WTC11 (cell line): ENCODE measurements at places on chromosomes 2 and 18.
A peak's percentile ranks its signal among the peaks of the same experiment; 100 is the strongest.

DNA sequence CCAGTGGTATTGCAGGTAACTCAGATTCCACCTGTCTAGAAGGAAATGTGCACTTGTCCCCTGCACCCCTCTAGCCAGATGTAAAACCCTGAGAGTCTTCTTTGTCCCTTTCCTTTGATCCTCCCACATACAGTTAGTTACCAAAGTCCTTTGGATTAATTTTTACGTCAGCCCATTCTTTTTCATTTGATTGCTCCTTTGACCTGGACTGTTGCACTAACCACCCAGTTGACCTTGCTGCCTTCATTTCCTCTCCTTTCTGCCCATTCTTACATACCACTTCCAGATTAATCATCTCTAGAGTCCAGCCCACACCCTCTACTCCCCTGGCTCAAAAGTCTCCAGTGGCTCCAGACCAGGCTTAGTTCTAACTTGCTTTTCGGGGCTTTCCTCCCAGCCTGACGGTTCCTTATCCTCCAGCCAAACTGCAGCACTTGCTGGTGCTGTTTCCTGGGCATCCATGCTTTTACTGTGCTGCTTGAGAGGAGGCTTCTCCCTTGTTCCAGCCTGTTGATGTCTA lies 99.3 kb downstream of the SPTBN1 start:
- H3K36me3 ChIP-seq = no peaks in the 10 kb centered on the region
- peaks cover 37% of the 10 kb centered on the region for H3K4me1 ChIP-seq
- H3K27me3 ChIP-seq = no peaks in the 10 kb centered on the region
- no peak overlapping the region for H3K4me3 ChIP-seq

DNA sequence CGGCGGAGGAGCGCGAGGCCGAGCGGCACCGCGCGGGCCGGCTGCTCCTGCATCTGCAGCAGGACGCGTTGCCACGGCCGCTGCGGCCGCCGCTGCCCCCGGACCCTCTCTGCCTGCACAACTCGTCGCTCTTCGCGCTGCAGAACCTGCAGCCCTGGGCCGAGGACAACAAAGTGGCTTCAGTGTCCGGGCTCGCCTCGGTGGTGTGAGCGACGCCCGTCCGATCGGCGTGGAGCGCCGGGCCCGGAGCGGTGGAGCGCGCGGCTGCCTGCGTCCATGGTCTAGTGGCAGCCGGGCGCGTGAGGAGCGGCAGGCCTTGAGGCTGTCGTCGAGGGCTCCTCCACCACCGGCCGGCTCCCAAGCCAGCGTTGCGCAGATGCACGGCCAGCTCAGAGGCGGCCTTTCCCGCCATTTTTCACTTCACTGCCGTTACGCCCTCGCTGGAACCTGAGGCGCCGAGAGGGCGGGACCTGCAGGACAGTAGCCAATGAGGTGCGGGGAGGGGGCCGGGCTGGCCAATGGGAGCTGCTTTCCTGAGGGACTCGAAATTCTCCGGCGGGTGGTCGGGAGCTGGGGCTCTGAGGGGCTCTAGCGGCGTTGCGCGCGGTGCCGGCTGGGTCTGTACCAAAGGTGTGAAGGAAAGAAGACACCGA lies 1.9 kb downstream of the TLX2 start:
- peaks cover 99% of the 10 kb centered on the region for H3K27me3 ChIP-seq
- no peak overlapping the region for H3K27ac ChIP-seq
- peak; percentile 93 for DNase-seq
- peaks cover 16% of the 10 kb centered on the region for H3K4me1 ChIP-seq
- peaks cover 9% of the 10 kb centered on the region for H3K36me3 ChIP-seq

GRCh38 chr2:235614900-235615712 lies 121.3 kb downstream of the AGAP1 start:
- H3K36me3 ChIP-seq = peaks cover 7% of the 10 kb centered on the region; the same call in 1 of the 2 replicates
- H3K4me3 ChIP-seq = no peak overlapping the region
- DNase-seq = no peak

- no peaks in the 10 kb centered on the region for H3K27me3 ChIP-seq
- H3K4me1 ChIP-seq = peaks cover 16% of the 10 kb centered on the region
- no peak overlapping the region for H3K27ac ChIP-seq
- no peak overlapping the region for H3K4me3 ChIP-seq
- no peak for DNase-seq
Observed at GRCh38 chr2:95008306-95008705, 17.2 kb upstream of the MAL start.

DNA sequence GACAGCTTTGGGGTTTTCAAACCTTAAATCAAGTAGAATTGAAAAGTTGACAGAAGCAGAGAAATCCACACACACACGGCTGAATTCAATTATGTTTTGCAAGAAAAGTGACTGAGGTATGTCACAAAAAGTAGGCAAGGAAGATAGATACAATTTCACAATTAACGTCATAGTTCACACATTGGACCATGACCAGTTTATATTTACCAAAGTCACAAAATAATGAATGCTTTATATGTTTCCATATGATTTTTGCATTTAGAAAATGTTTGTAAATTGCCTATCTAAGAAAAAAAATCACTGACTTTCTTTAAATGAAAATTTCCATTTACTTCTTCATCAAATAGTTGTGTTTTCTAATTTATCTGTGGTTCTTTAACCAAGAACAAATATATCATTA lies 29.4 kb upstream of the ZNF516 start:
- DNase-seq = no peak
- H3K4me3 ChIP-seq = no peak overlapping the region
- no peak overlapping the region for H3K27ac ChIP-seq
